CD8-positive, alpha-beta memory T cell (primary cell): ENCODE measurements at places on chromosomes 4 and X.

- H3K27ac ChIP-seq: no peak overlapping the region
- H3K36me3 ChIP-seq: no peaks in the 10 kb centered on the region
- no peaks in the 10 kb centered on the region for H3K27me3 ChIP-seq
- H3K4me1 ChIP-seq: no peaks in the 10 kb centered on the region
These were observed 16.6 kb downstream of the BST1 start for GRCh38 chr4:15719506-15719905.

DNA sequence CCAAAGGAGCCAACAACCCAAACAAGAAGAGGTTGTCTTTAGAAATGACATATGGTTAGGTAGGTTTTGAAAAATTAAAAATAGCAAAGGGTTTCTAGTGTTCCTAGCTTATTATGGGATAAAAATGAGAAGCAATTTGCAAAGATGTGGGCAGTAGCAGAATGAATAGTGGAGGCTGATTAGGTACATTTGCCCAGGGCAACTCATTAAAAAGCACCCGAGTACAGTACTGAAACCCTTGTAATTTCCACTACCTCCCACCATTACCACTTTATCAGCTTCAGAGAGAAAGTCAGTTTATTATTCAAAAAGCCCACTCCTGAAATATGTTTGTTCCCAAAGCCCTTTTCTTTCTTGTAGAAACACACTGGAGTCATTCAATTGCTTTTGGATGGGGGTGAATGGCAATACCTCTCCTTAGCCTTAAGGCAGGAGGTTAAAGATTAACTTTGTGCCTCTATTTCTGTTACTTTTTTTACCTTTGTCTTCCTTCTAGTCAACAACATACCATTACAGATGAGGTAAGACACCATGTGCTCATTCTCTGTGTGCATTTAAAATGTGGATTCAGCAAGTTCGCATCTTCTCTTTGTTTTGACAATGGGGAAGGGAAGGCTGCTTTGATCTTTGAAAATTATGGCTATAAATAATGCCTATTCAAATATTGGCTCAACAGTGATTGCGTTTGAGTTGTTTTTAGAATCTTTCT is 353.8 kb upstream of the CASK start:
- DNase-seq: no peak
- H3K4me1 ChIP-seq: no peaks in the 10 kb centered on the region
- no peaks in the 10 kb centered on the region for H3K36me3 ChIP-seq
- H3K27me3 ChIP-seq: no peaks in the 10 kb centered on the region
- H3K4me3 ChIP-seq: no peak overlapping the region

- H3K4me3 ChIP-seq: no peak overlapping the region
- H3K36me3 ChIP-seq: no peaks in the 10 kb centered on the region
- no peak overlapping the region for H3K27ac ChIP-seq
- H3K27me3 ChIP-seq: no peaks in the 10 kb centered on the region
- peaks cover 7% of the 10 kb centered on the region for H3K4me1 ChIP-seq
These were observed 25.2 kb upstream of the PNMA5 start for GRCh38 chrX:153019166-153019565.

GRCh38 chrX:127764674-127765073 is 287.5 kb downstream of the ACTRT1 start:
- H3K4me1 ChIP-seq: no peaks in the 10 kb centered on the region
- H3K27me3 ChIP-seq: no peaks in the 10 kb centered on the region
- no peaks in the 10 kb centered on the region for H3K36me3 ChIP-seq
- DNase-seq: no peak
- H3K4me3 ChIP-seq: no peak overlapping the region

DNA sequence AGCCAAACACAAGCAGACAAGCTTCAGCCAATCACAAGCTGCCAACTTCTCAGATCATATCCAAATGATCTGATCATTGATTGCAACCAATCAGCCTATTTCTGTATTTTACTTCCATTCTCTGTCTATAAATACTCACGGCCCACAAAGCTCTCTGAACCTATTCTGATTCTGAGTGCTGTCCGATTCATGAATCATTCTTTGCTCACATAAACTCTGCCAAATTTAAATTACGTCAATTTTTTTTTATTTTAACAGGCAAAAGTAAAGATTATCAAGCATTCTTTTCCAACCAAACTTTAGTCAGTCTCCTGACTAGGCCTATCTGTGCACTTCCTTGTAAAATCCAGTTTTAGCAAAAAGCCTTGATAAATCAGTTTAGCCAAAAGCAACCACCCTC is 1.8 kb upstream of the TCEANC start:
- H3K4me1 ChIP-seq: peaks cover 18% of the 10 kb centered on the region
- no peak overlapping the region for H3K27ac ChIP-seq
- H3K36me3 ChIP-seq: no peaks in the 10 kb centered on the region
- no peaks in the 10 kb centered on the region for H3K27me3 ChIP-seq
- no peak for DNase-seq
- H3K4me3 ChIP-seq: no peak overlapping the region

GRCh38 chr4:972651-973424 is 531 bp downstream of the DGKQ start:
- H3K4me3 ChIP-seq: peak overlapping the region; percentile 61
- no peaks in the 10 kb centered on the region for H3K36me3 ChIP-seq
- no peaks in the 10 kb centered on the region for H3K27me3 ChIP-seq
- peak overlapping the region; percentile 57 for H3K27ac ChIP-seq
- DNase-seq: peak; percentile 55

GRCh38 chr4:158783785-158784184 is 15.0 kb downstream of the FNIP2 start:
- DNase-seq: no peak
- H3K27ac ChIP-seq: no peak overlapping the region
- no peaks in the 10 kb centered on the region for H3K36me3 ChIP-seq
- peaks cover 4% of the 10 kb centered on the region for H3K4me1 ChIP-seq
- no peaks in the 10 kb centered on the region for H3K27me3 ChIP-seq

DNA sequence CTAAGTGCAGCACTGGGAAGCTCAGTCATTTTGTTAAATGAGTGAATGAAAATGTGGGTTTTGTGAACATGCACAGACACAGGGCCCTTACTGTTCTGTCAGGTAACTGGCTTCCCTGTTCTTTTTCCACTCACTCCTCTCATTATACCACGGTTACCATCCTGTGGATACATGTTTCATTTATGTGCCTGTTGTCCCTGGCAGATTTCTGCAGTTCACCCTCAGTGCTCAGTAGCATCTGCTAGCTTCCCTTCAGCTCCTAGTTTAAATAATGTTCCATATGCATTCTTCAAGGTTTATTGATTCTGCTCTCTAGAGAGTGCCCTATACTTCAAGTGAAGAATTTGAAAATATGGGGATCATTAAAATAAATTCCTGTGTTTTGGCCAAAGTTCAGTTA is 1634.3 kb upstream of the ADGRL3 start:
- no peaks in the 10 kb centered on the region for H3K4me1 ChIP-seq
- no peaks in the 10 kb centered on the region for H3K36me3 ChIP-seq
- H3K27me3 ChIP-seq: no peaks in the 10 kb centered on the region
- no peak overlapping the region for H3K4me3 ChIP-seq
- DNase-seq: no peak

DNA sequence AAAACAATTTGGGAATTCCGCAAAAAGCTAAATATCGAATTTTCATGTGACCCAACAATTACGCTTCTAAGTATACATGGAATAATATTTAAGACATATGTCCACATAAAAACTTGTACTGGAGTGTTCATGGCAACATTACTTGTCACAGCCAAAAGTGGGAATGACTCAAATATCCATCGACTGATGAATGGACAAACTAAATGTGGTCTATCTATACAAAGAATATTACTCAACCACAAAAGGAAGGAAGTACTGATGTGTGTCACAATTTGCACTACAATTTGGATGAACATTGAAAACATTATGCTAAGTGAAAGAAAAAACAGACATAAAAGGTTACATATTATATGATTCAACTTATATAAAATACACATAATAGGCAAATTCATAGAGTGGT is 71.9 kb downstream of the AFF2 start:
- H3K27me3 ChIP-seq: no peaks in the 10 kb centered on the region
- H3K27ac ChIP-seq: no peak overlapping the region
- H3K4me3 ChIP-seq: no peak overlapping the region
- H3K4me1 ChIP-seq: no peaks in the 10 kb centered on the region
- no peaks in the 10 kb centered on the region for H3K36me3 ChIP-seq

DNA sequence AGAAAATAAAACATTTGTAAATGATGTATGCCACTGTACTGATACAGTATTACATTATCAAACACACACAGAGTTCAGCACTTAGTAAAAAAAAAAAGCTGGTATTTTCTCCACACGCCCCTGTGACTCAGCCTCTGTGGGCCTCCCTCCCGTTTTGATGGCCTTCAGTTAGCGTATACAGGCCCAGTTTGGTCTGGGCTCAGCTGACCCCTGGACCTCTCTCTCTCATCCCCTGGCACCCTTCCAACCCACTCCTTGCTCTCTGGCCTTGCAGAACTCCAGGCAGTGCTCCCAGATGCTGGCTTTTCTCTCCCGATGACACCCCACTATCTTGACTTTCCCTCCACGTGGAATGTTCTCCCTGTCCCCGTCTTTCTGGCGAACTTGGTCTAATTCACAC is 89.0 kb upstream of the LIMCH1 start:
- H3K36me3 ChIP-seq: no peaks in the 10 kb centered on the region
- no peaks in the 10 kb centered on the region for H3K27me3 ChIP-seq
- H3K27ac ChIP-seq: no peak overlapping the region
- no peak overlapping the region for H3K4me3 ChIP-seq
- H3K4me1 ChIP-seq: no peaks in the 10 kb centered on the region

DNA sequence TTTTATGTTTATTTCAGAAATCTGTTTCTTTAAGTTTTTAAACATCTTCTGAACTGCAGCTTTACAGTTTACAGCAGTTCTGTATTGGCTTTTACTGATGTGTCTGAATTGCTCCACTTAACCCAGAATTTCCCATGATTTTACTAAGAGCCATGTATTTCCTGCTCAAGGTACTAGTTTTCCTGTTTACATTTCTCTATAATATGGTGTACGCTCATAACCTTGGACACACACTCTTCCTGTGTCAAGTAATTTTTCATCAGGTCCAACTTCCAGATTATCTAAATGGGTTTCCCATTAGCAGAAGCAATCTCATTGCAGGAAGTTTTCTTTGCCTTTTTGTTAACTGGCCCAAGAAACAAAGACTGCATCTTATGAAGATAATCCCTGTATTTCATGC is 12.3 kb downstream of the ELF2 start:
- no peaks in the 10 kb centered on the region for H3K4me1 ChIP-seq
- no peak overlapping the region for H3K4me3 ChIP-seq
- H3K27me3 ChIP-seq: no peaks in the 10 kb centered on the region

GRCh38 chr4:170776983-170777382 is 687.2 kb upstream of the AADAT start:
- no peak for DNase-seq
- H3K4me3 ChIP-seq: no peak overlapping the region
- no peaks in the 10 kb centered on the region for H3K4me1 ChIP-seq
- no peak overlapping the region for H3K27ac ChIP-seq
- H3K27me3 ChIP-seq: no peaks in the 10 kb centered on the region

DNA sequence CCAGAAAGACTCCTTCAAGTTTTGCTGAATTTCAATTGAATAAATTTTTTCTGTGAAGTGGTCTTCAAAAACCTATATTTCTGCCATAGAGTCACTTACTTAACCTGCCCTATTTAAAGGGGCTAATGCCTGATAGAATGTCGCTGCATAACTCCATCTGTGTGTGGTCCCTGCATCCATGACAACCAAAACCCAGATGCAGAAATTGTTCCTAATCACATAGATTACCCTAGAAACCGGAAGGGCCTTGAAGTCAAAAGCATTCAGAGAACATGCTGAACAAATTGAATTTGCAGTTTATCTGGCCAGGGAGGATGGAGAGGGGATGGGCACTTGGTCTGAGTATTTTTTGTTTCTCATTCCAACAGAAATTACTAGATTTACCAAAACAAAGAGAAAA is 1.5 kb upstream of the PARM1 start:
- no peak for DNase-seq
- H3K36me3 ChIP-seq: no peaks in the 10 kb centered on the region
- no peaks in the 10 kb centered on the region for H3K27me3 ChIP-seq
- H3K4me3 ChIP-seq: no peak overlapping the region

GRCh38 chr4:42398171-42398870 is 1.0 kb downstream of the SHISA3 start:
- peaks cover 11% of the 10 kb centered on the region for H3K27me3 ChIP-seq
- H3K4me3 ChIP-seq: no peak overlapping the region
- peaks cover 3% of the 10 kb centered on the region for H3K4me1 ChIP-seq
- no peaks in the 10 kb centered on the region for H3K36me3 ChIP-seq
- no peak for DNase-seq
- no peak overlapping the region for H3K27ac ChIP-seq

DNA sequence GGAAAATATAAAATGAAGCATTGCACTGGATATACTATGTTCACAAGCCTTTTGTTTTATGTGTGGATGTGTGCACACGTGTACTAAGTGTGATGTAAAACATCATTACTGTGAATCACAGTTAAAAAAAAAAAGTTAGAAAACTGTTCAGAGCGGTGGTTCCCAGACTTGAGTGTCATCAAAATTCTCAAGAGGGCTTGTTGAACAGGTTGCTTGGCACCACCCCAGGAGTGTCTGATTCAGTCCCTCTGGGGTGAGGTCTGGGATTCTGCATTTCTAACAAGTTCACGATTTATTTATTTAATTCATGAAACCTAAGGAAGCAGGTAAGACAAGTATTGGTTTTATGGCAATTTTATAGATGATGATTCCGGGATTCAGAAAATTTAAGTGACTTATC is 1.8 kb downstream of the CENPU start:
- H3K27ac ChIP-seq: no peak overlapping the region
- DNase-seq: no peak
- no peaks in the 10 kb centered on the region for H3K27me3 ChIP-seq
- H3K36me3 ChIP-seq: no peaks in the 10 kb centered on the region
- peaks cover 6% of the 10 kb centered on the region for H3K4me1 ChIP-seq
- no peak overlapping the region for H3K4me3 ChIP-seq

- H3K4me3 ChIP-seq: no peak overlapping the region
- H3K36me3 ChIP-seq: no peaks in the 10 kb centered on the region
- H3K4me1 ChIP-seq: no peaks in the 10 kb centered on the region
- H3K27ac ChIP-seq: no peak overlapping the region
- no peak for DNase-seq
- no peaks in the 10 kb centered on the region for H3K27me3 ChIP-seq
These were observed 22.9 kb upstream of the FRMPD4 start for GRCh38 chrX:12115377-12115776.

- H3K27me3 ChIP-seq: no peaks in the 10 kb centered on the region
- H3K4me1 ChIP-seq: no peaks in the 10 kb centered on the region
- no peak for DNase-seq
- peaks cover 22% of the 10 kb centered on the region for H3K36me3 ChIP-seq
- H3K4me3 ChIP-seq: no peak overlapping the region
- H3K27ac ChIP-seq: no peak overlapping the region
These were observed 10.4 kb downstream of the LRPAP1 start for GRCh38 chr4:3521621-3522325.

GRCh38 chrX:30144971-30145731 is 70.2 kb upstream of the MAGEB2 start:
- no peak overlapping the region for H3K27ac ChIP-seq
- H3K27me3 ChIP-seq: no peaks in the 10 kb centered on the region
- no peaks in the 10 kb centered on the region for H3K4me1 ChIP-seq
- DNase-seq: no peak

- no peaks in the 10 kb centered on the region for H3K36me3 ChIP-seq
- peaks cover 6% of the 10 kb centered on the region for H3K27me3 ChIP-seq
- H3K4me3 ChIP-seq: no peak overlapping the region
- DNase-seq: no peak
- no peaks in the 10 kb centered on the region for H3K4me1 ChIP-seq
These were observed 76.4 kb downstream of the EGF start for GRCh38 chr4:109989044-109989443.
